ENCODE measurements at places on chromosomes 2 and 18.

GRCh38 chr2:47639467-47639866, 143.5 kb upstream of the MSH6 start:
- no peak for DNase-seq

DNA sequence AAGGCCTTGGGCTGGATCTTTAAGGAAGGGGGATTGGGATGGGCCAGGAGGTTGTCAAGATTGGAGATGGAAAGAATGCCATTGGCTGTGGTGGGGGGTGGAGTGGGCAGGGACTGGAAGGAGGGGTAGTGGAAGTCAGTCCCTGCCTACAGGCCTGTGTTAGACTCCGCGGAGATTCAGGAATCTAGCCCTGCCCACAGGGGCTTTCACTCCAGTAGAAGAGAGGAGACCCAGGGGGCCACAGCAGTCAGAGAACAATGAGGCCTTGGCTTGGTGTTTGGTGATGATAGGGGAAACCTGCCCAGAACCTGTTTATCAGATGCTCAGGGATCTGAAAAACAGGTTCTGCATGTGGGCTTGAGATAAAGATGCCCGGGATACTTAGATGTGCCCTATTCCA, 6.1 kb downstream of the STEAP3 start:
- DNase-seq = no peak

DNA sequence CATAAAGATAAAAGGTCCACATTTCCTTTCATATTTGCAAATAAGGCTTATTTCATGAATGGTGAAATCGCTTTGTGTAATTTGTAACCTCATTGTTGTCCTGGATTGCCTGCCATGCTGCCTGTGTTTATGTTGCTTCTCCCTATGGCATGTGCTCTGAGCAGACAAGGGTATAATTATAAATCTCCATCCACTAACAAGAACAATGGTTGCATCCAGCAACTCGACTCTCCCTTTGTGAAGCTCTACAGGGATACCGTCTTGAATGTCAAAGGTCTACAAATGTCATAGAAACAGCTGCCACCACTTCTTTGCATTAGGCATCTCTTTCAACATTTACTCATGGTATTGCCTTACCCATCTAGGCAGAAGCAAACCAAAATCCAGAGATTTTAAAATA, 209.6 kb downstream of the SLC8A1 start:
- no peak for DNase-seq

- DNase-seq = no peak
These were observed 24.9 kb downstream of the TET3 start for GRCh38 chr2:74009577-74009976.

- DNase-seq = no peak
These were observed 167.4 kb upstream of the MAP3K20 start for GRCh38 chr2:172908275-172908674.

- DNase-seq = no peak
These were observed 423.6 kb upstream of the TNP1 start for GRCh38 chr2:217283460-217283859.

DNA sequence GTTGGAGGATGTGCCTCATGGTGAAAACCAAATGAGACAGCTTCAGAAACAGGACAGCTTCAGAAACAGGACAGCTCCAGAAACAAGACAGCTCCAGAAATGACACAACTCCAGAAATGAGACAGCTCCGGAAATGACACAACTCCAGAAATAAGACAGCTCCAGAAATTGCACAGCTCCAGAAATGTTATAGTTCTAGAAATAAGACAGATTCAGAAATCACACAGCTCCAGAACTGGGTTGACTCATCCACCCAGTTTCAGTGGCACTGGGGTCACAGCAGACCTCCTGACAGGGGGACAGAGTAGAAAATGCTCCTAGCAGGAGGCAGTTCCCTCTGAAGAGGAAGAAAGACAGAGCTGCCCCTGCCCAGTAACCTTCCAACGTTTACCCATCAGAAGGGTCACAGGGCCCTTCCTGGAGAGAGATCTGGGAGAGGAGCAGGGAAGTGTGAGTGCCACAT, 26.9 kb upstream of the COL6A3 start:
- DNase-seq = no peak

DNA sequence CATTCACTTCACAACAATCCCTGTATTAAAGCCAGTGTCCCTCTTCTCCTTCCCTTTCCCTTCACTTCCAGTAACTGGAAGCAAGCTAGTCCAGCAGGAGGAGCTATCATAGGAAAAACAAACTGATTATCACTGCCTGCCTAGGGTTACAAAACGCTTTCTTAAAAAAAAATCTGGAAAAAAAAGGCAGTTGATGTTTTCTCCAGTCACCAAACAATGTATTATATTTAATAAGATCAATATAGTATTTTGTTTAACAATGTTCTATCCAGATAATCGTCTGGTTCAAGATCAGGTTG, 78.8 kb upstream of the ITGB6 start:
- DNase-seq = no peak

- no peak for DNase-seq
These were observed 180.8 kb downstream of the WDR7 start for GRCh38 chr18:56831988-56832387.

DNA sequence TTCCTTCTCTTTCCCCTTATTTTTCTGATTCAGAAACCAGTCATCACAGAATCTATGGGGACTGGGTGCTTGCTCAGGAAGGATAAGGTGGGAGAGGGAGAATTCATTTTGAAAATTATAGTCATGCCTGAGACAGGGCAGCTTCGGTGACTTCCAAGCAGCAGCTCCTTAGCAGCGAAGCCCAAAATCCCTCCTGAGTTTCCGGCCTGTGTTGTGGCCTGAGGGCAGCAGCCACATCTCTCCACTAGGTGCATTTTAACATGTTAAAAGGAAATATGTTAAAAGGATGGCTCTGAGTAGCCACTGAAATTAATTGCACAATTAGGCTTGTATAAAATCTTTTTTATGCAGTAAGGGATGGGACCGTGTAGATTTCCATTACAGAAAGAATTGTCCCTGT, 207.0 kb upstream of the RAB12 start:
- no peak for DNase-seq

DNA sequence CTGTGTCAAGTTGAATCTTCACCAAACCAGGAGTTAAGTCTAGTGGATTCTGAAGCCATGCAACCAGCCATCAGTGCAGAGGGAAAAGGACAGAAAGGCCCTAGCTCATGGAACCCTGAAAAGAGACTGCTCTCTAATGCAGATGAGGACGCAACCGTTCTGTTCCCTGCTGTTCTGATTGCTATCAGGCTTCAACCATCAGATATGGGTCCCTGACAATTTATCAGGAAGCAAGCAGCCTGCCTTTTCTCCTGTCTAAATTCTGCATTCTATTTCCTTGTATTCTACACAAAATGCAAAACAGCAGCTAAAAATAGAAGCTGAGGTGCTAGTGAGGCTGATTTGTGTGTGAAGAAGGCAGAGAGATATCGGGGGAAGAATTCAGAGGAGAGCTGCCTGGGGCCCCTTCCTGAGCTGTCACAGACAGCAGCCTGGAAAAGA, 68.4 kb upstream of the RTN4 start:
- DNase-seq = no peak

DNA sequence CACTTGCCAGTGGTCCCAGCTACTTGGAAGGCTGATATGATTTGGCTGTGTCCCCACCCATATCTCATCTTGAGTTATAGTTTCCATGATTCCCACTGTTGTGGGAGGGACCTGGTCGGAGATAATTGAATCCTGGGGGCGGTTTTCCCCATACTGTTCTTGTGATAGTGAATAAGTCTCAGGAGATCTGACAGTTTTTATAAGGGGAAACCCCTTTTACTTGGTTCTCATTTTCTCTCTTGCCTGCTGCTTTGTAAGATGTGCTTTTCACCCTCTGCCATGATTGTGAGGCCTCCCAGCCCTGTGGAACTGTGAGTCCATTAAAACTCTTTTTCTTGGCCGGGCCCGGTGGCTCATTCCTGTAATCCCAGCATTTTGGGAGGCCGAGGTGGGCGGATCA, 265.4 kb upstream of the SPOPL start:
- no peak for DNase-seq

DNA sequence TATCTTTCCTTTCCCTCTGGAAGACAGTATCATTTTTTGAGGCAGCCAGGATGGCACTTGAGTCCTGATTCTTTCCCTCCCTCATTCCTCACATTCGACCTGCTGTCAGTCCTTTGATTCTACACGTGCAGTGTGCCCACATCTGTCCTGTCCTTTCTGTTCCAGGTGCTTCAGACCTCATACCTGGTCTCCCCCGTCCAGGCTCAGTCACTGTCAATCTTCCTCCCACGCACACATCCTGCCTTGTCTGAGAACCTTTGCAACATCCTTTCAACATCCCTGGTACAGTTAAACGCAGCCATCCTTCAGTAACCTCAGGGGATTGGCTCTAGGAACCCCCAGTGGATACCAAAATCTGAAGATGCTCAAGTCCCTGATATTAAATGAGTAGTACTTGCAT, 10.1 kb downstream of the BCL2 start:
- DNase-seq = no peak

- no peak for DNase-seq
These were observed 59.9 kb upstream of the TGFA start for GRCh38 chr2:70613521-70613920.

DNA sequence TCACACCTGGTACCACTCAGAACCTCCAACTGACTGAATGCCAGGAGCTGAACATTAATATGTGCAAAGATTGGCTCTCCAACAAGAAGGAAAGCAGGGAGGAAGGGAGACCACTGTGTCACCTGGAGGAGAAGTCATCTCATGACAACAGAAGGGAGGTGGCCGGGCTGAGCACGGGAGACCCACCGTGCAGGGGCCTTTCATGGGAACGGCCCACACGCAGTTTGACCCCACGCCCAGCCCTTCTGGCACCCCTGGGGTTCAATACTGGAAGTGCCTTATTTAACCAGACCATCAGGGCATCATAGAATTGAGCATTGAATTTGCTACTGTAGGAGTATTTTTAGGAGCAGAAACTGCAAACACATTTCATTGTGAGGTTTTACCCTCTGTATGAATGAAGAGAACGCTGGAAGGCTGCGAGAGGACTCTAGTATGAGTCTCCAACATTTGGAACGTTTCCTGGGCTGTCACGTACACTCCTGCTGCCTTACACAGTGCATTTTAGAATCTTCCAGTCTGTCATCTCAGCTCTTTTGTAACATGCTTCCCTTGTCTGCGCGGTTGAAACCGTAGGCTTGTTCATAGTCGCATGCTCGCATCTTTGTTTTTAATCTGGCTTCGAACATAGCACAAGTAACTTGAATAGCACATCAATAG, 132.1 kb downstream of the NFATC1 start:
- DNase-seq = no peak

DNA sequence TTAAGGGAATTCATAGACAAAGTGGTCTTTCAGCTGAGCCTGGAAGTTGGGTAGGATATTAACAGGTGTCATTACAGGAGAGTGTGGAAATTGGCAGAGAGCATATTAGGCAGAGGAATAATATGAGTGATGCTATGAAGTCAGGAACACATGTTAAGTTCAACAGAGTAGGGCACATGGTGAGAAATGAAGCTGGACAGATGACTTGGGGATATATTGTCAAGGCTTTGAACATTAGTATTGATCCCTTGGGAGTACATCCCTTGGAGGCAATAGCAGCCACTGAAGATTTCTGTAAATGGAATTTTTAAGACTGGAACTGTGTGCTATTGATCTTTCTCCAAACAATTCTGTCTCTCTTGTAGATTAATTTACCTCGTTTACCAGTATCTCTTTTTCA, 170.7 kb downstream of the SCG2 start:
- no peak for DNase-seq

GRCh38 chr2:236574000-236574399, 4.4 kb downstream of the ACKR3 start:
- no peak for DNase-seq

- DNase-seq = no peak
These were observed 54.0 kb upstream of the PPP1CB start for GRCh38 chr2:28697602-28698149.

- DNase-seq = no peak
These were observed 18.0 kb downstream of the REL start for GRCh38 chr2:60899230-60899891.

GRCh38 chr18:58552057-58552461, 76.8 kb downstream of the ALPK2 start:
- DNase-seq = no peak

GRCh38 chr2:48696881-48697280, 58.6 kb downstream of the LHCGR start:
- DNase-seq = no peak

Measured in GOT3 (cell line).